ENCODE measurements at places on chromosomes 11 and 22. TPM values are rescaled to one million over a fixed set of nuclear protein-coding genes. Genes with fewer than 3 reads are reported as not detected.

DNA sequence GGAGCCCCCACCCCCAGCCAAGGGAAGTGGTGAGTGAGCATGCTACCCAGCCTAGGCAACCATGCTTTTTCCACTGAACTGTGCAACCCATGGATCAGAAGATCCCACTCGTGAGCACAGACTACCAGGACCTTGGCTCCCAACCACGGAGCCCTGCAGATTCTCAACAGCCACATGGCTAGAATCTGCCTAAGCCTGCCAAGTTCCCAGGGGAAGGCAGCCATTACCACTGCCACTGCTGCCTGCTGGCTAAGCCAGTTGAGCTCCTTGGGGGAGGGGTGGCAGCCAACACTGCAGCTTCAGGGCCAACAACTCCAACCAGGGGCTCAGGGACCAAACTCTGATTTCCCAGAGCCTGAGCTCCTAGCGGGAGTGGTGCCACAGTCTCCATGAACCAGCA is 195.8 kb downstream of the DLG2 start:
- no peaks in the 10 kb centered on the region for H3K36me3 ChIP-seq
- H3K27ac ChIP-seq: no peak overlapping the region
- no peaks in the 10 kb centered on the region for H3K27me3 ChIP-seq
- no peak for DNase-seq

DNA sequence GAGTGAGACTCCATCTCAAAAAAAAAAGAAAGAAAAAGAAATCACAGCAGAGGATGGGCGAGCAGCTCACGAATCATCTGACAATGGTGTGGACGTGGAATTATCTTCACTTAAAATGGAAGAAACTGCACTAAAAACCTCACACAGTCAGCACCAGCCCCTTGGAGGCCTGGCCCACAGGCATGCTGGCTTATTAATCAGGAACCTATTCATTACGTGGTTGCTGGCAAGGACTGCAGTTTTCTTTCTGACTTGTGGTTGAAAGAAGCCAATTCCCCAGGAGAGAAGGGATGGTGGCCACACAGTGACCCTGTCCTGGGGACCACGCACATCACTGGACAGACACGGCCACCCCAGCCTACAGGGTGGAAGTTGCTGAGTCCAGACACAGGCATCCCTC is 401.1 kb downstream of the CTTN start:
- no peak for DNase-seq
- no peaks in the 10 kb centered on the region for H3K27me3 ChIP-seq
- H3K27ac ChIP-seq: no peak overlapping the region
- H3K4me1 ChIP-seq: no peaks in the 10 kb centered on the region
- H3K4me3 ChIP-seq: no peak overlapping the region

- peaks cover 44% of the 10 kb centered on the region for H3K27me3 ChIP-seq
- no peak overlapping the region for H3K27ac ChIP-seq
- H3K4me3 ChIP-seq: peak overlapping the region; percentile 1
- H3K4me1 ChIP-seq: peaks cover 12% of the 10 kb centered on the region
- H3K36me3 ChIP-seq: no peaks in the 10 kb centered on the region
These were observed 698 bp downstream of the PAK1 start for GRCh38 chr11:77472991-77473800.

DNA sequence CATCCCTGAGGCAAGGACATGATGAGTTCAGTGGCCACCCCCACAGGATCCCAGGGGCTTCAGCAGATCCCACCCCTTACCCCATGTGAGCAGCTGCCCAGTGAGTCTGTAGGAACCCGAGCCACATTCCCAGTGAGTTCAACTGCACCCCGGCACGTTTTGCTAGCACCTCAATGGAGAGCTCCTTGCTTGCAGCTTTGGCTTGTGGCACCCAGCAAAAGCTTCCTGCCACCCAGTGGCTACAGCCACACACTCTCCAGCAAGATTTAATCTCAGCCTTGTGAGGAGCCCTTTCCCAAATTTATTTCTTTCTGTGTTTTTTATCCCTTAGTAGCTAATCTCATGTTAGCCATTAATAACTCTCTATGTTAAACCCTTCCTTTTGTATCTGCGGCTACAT is 4.0 kb downstream of the SAA1 start:
- H3K4me3 ChIP-seq: no peak overlapping the region
- H3K27me3 ChIP-seq: no peaks in the 10 kb centered on the region
- H3K36me3 ChIP-seq: no peaks in the 10 kb centered on the region
- H3K4me1 ChIP-seq: no peaks in the 10 kb centered on the region
- no peak overlapping the region for H3K27ac ChIP-seq
- no peak for DNase-seq

DNA sequence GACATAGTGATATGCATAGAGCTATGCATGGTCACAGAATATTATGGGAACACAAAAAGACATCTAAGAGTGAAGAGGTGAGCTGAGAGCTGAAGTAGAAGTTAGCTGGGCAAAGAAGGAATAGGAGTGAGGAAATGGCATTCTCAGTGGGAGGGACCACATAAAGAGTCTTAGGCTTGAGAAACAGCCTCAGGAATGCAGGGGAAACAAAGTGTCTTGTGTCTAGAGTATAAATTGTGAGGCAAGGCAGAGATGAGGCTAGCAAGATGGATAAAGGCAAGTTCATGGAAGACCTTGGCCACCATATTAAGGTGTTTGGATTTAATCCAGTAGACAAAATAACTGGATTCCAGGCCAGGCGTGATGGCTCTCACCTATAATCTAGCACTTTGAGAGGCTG is 40.6 kb upstream of the CRTAM start:
- H3K27me3 ChIP-seq: no peaks in the 10 kb centered on the region
- no peak overlapping the region for H3K4me3 ChIP-seq
- H3K4me1 ChIP-seq: no peaks in the 10 kb centered on the region
- H3K36me3 ChIP-seq: peaks cover 84% of the 10 kb centered on the region

DNA sequence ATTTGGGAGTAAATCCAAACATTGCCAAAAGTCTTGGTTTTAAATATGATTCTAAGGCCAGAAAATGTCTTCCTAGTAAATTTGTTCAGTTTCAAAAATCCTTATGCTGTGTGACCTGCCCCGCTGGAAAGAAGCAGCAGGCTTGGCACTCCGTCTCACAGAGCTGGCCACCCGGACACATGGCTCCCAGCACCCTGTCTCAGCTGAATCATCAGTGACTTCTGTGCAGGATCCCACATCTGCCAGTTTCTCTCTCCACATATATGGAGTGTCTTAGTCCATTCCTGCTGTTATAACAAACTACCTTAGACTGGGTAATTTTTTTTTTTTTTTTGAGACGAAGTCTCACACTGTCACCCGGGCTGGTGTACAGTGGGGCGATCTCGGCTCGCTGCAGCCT is 356.7 kb downstream of the TBC1D22A start:
- H3K27ac ChIP-seq: no peak overlapping the region
- no peak overlapping the region for H3K4me3 ChIP-seq
- no peak for DNase-seq
- no peaks in the 10 kb centered on the region for H3K4me1 ChIP-seq
- no peaks in the 10 kb centered on the region for H3K36me3 ChIP-seq

- no peak for DNase-seq
- H3K27ac ChIP-seq: no peak overlapping the region
- H3K4me3 ChIP-seq: no peak overlapping the region
- no peaks in the 10 kb centered on the region for H3K36me3 ChIP-seq
- H3K4me1 ChIP-seq: peaks cover 12% of the 10 kb centered on the region
These were observed 809 bp downstream of the PDE2A start for GRCh38 chr11:72673284-72673942.

DNA sequence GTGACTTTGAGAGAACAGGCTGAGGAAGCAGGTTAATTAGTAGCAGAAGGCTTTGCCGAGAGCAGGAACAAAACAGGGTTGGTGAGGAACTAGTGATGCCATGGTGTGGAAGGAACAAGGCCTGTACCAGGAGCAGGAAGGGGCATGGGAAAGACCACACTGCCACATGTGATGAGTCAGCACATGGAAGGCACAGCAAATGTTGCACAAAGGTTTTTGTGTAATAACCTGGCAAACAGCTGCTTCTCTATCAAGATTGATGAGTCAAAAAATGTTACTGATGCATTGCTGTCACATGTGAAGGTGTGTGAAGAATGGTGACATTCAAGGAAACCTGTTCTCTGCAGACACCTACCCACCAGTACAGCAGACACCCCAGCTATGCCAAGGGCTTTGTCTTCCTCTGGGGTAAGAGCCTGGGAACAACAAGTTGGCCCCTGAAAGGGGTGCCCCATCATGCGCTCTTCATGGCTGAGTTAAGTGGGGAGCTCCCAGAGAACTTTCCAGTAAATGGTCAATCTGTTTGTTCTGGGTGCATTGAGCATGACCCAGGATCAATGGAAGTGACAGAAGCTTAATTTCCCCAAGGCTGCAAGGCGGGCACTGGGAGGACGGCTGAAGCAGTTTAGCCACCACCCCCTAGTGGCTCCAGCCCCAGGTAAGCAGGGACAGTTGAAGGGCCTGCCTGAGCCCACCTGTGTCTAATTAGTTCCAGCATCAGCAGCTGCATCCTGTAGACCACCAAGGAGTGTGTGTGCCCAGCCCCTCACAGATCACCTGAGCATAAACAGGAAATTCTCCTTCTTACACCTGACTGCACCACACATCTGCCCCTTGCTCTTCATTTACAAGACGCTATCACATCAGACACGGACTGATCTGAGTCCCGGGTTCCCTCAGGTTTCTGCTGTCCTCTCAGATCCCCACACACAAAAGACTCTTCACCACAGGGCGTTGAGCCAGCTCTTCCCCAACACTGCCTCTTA is 47.6 kb downstream of the GGTLC2 start:
- H3K36me3 ChIP-seq: no peaks in the 10 kb centered on the region
- H3K27me3 ChIP-seq: no peaks in the 10 kb centered on the region
- no peak for DNase-seq
- H3K4me1 ChIP-seq: no peaks in the 10 kb centered on the region
- H3K27ac ChIP-seq: no peak overlapping the region

DNA sequence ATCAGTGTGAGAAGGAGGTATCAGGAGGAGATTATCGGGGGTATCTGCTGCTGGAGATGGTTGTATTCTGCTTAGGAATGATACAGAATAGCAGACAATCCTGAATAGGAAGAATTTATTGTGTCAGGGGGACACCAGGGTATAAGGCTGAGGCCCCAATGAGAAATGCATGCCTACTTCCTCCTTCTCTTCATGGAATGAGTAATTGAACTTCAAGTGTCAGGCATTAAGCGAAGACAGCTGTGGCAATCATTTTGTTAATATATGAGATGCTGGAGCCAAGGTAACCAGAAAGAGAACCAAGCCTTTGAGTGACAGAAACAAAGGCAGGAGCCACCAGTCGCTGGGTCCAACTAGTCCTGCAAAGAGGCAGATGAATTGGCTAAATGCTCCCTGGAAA is 49.1 kb downstream of the KIRREL3 start:
- no peak overlapping the region for H3K4me3 ChIP-seq
- H3K36me3 ChIP-seq: no peaks in the 10 kb centered on the region
- H3K27ac ChIP-seq: no peak overlapping the region
- no peak for DNase-seq
- no peaks in the 10 kb centered on the region for H3K27me3 ChIP-seq

DNA sequence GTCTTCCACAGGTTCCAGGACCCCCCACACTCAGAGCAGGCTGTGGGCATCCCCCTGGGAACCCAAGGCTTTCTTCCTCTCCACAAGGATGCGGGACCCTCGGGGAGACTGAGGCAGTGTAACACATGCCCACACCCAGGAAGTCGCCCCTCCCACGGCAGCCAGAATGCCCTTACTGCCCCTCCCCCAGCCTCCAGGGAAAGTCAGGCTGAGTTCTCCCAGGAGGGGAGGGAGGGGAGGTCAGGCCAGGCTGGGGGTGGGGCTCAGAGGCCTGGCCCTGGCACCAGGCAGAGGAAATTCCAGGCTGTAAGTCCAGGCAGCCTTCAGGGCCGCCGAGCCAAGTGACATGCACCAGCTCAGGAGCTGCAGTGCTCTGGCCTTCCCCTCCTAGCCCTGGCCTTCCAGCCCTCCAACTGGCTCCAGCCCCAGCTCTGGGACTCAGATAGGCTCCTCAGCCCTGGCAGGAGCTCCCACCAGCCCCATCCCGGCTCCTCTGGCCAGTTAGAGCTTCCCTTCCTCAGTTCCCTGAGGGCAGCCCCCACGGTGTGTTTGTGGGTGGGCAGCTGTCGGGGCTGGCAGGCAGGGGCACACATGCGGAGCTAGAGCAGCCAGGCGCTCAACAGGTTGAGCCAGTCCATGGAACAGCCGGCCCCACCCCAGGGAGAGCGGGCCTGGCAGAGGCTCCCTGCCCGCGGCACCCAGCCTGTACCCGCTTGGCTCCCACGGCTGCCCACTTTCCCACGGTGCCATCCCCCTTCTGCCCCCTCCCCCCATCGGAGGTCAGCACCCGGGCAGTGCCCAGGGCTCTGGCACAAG is 3.6 kb downstream of the BCL9L start:
- no peaks in the 10 kb centered on the region for H3K27me3 ChIP-seq
- H3K27ac ChIP-seq: peak overlapping the region; percentile 100

GRCh38 chr11:65314501-65315203 is at the start of gene CDC42EP2:
Gene CDC42EP2 (plus strand): TSS chr11:65314866. CDS start chr11:65320899, 6,033 bp downstream.
- peaks cover 18% of the 10 kb centered on the region for H3K4me1 ChIP-seq
- H3K36me3 ChIP-seq: no peaks in the 10 kb centered on the region
- no peak within 1 kb of the TSS for H3K27ac ChIP-seq
- H3K27me3 ChIP-seq: no peaks in the 10 kb centered on the region

CCDC87 gene
- total RNA-seq: 0.35 TPM

PPFIBP2 gene
- total RNA-seq: 10.6 TPM

GLYAT gene
- total RNA-seq: not detected
